ENCODE measurements at places on chromosomes 1 and 21.
A peak's percentile ranks its signal among the peaks of the same experiment; 100 is the strongest.

DNA sequence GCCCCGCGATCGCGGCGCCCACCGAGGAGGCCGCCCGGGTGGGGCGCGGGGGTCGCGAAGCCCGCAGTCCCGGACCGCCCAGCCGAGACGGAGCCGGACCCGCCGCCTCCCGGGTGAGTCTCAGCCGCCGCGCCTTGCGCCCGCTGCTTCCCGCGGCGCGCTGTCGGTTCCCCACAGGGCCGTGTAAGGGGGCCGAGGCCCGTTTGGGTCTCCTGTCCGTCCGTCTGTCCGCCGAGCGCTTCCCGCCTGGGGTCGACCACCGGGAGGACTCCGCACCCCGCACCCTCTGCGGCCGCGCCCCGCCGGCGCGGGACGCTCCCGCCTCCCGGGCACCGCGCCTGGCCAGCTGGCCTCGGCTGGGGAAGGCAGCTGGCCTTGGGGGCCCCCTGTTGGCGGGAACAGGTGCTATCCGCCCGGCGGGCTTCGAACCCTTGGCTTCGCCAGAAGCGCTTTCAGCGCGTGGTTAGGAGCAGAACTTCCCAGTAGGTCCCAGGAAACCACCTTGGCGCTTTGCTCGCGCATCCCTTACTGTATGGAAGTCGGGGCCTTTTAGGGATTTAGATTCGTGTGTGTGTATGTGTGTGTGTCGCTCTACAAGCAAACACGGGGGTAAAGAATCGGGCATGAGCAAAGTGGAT, 414 bp downstream of the TMEM51 start:
- DNase-seq = peak; percentile 52

- DNase-seq = peak; percentile 41
These were observed 3.9 kb upstream of the PRKCZ start for GRCh38 chr1:2046174-2046917.

GRCh38 chr1:114892194-114892918, 37.7 kb downstream of the SYCP1 start:
- no peak for DNase-seq

- DNase-seq = peak; percentile 54
These were observed 32.0 kb upstream of the PRDX6 start for GRCh38 chr1:173445164-173445563.

- no peak for DNase-seq
These were observed 187.0 kb upstream of the RUNX1 start for GRCh38 chr21:35236090-35236489.

- peak; percentile 92 for DNase-seq
These were observed 42.8 kb upstream of the USP24 start for GRCh38 chr1:55257958-55258357.

- DNase-seq = no peak
These were observed 3.5 kb upstream of the SPEN start for GRCh38 chr1:15843826-15844572.

DNA sequence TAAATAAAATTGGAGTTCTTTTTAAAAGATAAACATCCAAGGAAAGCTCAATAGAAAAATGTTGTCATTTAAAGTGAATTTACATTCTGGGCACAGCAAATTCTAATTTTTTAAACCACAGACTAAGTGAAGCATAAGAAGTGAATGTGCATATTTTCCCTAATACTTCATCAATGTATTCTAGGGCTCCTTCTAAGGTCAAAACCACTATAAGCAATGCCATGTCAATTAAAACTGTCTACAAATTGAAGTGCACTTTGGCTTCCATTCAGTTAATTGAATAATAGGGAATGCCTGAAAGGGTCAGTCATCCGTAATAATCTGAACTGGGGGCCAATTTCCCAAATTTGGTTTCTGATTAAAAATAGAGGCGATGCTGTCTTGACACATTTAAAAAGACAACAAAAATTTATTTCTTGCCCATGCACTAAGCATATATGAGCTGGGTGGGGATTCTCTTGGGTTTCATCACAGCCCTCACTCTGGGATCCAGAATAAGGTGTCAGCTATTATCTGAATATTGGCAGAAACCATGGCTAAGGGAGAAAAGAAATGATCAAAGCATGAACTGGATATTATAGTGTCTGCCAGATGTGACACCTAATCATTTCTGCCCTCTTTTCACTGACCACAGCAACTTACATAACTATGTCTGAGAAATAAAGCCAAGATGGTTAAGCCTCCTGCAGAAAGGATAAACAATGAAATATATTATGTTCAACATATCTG, 660.6 kb upstream of the B3GALT2 start:
- DNase-seq = no peak

DNA sequence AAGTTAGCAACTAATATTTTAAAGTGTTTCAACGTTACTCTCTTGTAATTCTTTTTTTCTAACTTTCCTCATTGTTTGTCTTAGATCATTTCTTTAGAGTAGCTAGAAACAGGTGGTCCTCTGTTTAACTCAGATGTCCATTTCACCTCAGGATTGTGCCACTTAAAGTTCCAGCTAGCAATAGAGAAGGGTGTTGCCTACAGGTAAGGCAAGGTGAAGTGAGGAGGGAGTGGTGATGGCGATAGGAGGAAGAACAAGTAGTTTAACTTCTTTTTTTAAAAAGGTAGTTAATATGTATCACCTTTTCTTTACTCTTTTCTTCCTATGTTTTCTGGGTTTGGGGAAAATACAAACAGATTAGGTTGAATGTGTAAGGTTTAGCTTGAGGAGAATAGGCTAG, 44.4 kb downstream of the ABCD3 start:
- DNase-seq = no peak

GRCh38 chr1:64337926-64338325, 132.0 kb upstream of the CACHD1 start:
- no peak for DNase-seq

DNA sequence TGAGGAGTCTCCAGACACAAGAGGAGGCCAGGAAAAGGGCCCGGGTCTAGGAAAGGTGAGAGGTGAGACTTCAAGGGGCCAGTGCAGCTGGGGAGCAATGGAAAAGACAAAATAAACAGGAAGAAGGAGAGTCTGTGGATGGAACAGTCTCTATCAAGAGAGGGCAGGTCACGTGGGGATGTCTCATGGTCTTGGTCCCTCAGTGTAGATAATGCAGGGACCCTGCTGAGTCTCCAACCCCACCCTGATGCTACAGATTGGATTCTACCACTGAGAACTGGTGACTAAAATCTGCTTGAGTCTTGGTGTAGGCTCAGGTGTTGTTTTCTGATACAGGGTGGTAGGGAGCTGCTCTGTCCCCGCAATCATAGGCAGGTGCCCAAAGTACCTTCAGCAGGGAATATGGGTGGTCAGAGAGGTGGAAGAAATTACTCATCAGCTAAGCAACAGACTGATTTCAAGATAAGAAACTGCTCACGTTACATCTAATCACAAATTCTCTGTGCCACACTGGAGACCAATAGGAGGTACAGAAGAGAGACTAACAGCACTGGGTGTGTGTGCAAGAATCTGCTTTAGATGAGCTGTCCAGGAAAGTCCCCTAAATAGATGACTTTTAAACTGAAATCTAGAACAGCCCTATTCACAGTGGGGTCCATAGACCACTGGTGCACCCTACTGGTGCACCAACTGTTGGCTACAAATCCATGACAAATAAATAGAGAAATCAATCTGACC, 101.5 kb upstream of the TLR5 start:
- DNase-seq = no peak

GRCh38 chr1:231518485-231519034, 9.9 kb upstream of the TSNAX start:
- no peak for DNase-seq

DNA sequence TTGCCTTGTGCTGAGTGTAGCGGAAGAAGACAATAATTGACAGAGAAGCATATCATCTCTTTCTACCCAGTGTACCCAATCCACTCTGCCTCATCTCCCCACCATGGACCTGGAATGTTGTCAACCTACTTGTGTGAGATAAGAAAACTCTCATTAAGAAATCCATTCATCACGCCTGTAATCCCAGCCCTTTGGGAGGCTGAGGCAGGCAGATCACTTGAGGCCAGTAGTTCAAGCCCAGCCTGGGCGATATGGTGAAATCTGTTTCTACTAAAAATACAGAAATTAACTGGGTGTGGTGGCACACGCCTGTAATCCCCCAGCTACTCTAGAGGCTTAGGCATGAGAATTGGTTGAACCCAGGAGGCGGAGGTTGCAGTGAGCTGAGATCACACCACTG, 209.6 kb downstream of the PBX1 start:
- no peak for DNase-seq

DNA sequence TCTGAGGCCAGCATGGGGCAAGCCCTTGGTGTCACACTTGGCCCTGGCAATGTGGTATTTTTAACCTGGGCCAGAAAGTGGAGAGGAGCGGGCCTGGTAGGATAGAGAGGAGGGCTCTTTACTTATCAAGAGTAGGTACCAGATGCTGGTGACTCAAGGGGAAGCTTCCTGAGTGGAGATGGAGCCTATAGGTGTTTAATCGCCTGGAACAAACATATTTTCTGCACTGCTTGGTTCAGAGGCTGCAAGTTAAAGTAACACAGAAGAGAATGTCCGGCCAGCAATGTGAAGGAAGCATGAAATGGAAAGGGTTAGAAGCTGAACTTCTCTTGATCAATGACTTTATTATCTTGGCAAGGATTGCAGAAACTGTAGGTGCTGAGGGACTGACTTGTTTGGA, 74.3 kb downstream of the DDR2 start:
- no peak for DNase-seq

- no peak for DNase-seq
These were observed 1761.9 kb downstream of the PLA2G4A start for GRCh38 chr1:188590641-188591040.

DNA sequence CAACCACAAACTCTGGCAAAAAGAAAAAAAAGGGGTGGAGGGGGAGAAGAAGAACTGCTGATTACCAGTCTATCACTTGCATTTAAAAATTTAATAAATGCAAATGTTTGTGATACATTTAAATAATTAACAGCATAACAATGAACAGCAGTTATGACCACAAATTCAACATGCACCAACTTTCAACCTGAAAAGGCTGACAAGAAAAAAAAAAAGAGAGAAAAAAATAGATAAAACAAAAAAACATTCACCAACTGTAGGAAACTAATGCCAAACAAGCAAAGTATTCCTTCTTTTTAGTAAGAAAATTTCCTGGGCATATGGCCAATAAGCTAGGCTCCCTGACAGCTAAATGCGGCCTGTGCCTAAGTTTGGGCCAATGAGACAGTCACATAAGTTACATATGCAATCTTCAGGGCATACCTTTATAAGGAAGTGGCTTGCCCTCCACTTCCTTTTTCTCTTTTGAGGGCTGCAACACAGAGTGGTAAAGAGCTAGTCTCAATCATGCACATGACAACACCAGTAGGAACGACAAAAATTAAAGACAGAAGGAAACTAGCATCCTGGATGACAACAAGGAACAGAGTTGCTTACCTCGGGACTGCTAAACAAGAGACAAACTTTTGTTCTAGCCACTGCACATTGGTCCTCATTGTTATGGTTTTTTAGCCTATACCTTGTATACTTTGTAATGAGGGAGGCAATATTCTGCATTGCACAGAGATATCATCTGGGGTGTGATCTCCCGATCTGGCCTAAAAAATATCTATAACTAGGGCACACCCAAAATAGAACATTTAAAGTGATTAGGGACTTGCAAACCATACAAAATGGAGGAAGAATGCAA, 24.2 kb upstream of the PHTF1 start:
- peak; percentile 59 for DNase-seq

DNA sequence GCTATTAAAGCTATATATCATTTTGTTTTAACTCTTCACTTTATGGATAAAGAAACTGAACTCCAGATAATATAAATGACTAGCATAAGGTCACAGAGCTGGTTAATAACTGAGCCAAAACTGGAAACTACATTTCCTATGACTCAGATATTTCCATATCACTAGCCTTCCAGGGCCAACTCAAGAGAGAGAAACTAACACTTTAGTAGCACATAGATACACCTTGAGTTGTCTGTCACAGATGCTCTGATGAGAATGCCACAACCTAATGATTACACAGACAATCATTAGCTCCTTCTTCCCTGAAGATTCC, 40.7 kb downstream of the NME7 start:
- DNase-seq = no peak

DNA sequence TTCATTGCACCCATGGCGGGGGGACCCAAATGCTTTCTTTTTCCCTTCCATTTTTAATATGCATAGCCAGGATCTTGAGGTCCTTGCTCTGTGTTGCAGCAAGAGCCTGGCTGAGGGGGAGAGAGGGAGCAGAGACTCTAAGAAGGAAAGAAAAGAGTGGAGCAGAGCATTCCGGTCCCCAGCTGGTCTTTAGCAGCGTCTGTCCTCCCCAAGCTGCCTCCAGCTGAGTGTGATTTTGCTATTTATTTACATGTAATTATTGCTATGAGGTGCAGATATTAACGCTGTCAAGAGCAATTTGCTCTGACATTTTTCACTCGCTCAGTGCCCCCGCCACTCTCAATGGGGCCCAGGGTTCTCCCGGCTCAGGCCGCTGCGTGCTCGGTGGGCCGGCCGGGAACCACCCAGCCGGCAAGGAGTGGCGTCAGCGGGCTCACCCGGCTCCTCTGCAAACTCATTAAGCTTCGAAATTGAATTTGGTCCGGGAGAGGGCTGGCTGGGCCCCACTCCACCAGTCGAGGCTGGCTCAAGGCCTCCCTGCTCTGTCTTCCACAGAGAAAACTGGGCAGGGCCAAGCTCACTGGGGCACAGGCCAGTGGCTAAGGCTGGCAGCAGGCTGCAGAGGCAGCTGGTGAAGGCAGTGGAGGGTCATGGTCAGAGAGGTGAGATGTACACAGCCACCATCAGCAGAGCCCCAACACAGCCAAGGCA, 93.2 kb downstream of the PAX7 start:
- DNase-seq = no peak

DNA sequence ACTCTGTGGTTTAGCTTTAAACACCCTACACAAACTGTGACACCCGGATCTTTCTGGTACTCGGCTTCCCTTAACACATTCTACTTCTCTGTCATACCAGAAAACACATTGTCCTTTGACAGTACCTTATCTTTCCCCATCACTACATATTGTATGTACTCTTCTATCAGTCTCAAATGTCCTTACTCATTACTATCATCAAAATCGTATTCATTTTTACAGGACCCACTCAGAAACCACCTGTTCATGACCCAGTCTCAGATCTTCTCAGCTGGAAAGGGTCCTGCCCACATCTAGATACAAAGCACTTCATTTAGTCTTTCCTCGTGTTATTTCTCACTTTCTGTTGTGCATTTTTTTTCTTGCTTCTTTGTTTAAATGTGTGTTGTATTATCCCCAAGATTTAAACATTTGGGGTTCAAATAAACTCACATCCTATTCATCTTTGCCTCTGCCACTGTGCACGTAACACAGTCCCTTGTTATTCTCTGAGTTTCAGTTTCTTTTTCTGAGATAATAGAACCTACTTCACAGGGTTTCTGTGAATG, 27.7 kb downstream of the CD34 start:
- DNase-seq = peak; percentile 74

DNA sequence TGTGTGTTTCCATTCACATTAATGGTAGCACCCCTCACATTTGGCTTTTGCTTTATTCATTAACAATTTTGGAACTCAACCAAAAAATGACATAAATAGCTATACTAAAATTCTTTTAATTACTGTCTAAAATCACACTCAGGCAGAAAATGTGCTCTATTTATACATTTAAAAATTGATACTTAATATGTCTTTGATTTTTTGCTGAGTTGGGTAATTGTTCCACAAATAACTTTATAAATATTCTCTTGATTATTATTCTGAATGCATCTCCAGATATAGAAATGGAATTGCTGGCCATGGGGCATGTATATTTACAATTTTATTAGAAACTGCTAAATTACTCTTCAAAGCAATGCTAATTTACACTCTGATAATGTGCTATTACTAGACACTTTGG, 658.7 kb upstream of the CHRM3 start:
- DNase-seq = no peak

Measured in MM.1S (cell line).